ENCODE measurements at places on chromosomes 5 and 9.
A peak's percentile ranks its signal among the peaks of the same experiment; 100 is the strongest.

GRCh38 chr5:41794471-41794870 is 75.8 kb downstream of the OXCT1 start:
- no peak for DNase-seq

- no peak for DNase-seq
These were observed 18.9 kb downstream of the PLK2 start for GRCh38 chr5:58440901-58441460.

GRCh38 chr9:16608906-16609305 is 261.6 kb downstream of the BNC2 start:
- no peak for DNase-seq

GRCh38 chr5:127392762-127393161 is 102.2 kb downstream of the MEGF10 start:
- DNase-seq = no peak

DNA sequence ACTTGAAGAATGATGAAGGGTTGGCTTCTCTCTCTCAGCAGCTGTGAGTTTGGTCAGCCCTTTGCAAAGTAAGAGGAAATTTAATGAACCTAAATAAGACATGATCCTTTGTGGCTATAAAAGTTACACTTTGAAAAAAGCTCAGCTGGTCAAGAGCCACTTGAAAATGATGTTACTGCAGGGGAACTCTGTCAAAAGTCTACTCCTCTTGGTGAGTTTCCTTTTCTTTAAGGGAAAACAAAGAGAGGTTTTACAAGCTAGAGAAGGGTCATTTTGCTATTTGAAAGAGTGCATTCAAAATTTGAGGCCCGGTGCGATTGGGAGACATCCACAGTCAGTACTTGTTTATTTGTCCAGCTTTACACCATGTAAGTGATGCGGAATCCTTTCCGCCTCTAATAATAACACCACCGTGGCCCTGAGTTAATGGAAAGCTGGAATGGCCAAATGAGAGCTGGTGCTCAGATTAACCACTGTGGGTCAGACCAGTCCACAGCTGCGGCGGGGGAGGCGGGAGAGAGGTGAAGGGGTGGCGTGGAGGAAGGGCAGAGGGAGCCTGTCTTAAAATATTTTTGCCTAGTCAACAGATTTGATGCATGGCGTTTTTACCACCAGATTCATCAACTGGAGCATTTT is 404.0 kb downstream of the TLE4 start:
- no peak for DNase-seq

DNA sequence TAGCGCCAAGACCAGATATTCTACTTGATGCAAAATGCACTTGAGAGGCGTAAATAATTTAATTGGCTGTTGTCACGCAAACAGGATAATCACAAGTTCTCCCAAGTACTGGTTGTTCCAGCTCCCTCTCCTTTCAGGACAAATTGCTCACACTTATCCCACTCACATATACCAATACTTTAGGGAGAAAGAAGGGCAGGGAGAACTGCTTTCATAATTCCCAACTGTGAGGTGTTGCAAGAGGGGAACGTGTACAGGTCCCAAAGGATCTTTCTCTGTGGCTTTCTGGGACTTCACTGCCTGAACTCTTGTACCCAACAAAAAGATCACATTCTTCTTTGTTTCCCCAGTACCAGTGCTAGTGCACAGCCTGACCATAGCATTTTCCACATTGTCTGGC is 21.5 kb upstream of the TGFBI start:
- no peak for DNase-seq

DNA sequence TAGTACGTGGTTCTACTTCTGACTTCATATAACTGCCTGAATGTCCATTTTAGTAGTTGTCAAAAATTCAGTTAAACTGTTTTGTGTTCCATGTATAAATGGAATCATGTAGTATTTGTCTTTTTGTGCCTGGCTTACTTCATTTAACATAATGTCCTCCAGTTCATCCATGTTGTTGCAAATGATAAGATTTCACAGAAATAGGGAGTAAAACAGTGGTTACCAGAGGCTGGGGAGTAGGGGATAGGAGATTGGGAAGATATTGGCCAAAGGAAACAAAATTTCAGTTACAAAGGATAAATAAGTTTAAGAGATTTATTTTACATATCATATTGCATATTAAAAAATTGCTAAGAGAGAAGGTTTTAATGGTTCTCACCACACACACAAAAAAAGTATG is 425.0 kb upstream of the MEF2C start:
- DNase-seq = no peak

DNA sequence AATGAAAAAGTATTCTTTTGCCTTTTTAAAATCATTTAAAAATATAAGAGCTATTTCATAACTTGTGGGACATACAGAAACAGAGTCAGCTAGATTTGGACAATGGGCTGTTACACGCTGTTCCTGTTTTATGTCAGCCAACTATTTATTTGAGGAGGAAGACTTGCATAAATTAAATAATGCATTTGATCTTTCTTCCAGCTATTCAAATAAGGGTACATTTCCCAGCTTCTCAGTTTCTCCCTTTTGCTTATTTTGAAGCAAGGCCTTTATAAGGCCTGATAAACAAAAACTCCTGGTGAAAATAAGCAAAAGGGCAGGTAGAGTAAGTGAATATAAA is 6.5 kb downstream of the STOM start:
- DNase-seq = no peak

DNA sequence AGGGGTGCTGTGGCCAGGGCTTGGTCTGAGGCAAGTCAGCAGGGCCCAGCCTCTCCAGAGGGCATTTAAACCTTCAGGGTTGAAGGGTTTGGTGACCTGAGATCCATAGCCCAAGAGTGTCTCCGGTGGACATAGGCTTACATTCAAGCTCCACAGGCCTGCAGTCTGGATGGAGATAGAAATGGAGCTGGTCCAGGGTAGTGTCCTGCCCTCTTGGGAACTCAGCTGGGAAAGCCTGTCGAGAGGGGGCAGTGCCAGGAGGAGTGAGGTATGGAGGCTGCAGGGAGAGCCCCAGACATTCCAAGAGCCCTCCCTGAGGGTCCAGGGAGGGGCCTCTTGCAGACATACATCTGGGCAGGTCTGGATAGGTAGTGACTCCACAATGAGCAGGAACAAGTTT is 177.0 kb upstream of the MVB12B start:
- DNase-seq = no peak

DNA sequence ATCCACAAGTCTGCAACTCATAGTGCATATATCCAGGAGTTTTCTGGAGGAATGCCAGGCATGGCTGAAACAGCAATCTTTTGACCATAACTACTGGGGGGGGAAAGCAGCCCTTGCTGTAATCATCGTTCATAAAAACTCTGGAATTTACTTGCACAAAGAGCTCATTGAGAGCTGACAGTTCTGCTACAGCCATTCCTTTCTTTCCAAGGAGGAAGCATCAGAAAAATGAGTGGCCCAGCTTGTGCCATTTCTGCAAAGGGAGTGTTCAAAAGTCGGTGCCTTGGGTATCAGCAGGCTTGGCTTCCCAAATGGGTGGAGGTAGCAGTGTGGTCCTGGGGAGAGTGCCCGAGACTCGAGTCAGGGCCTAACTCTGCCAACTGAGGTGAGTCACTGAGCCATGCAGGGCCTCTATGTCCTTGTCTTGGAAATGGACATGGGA is 101.5 kb downstream of the GCNT1 start:
- DNase-seq = no peak

- no peak for DNase-seq
These were observed 90.9 kb downstream of the ITGA1 start for GRCh38 chr5:52878656-52879055.

GRCh38 chr9:126860077-126860756 is at the start of gene ZBTB34:
ZBTB34 (plus strand) TSS chr9:126860639; CDS start chr9:126879400, 18,761 bp downstream.
- peak; percentile 76 for DNase-seq

- DNase-seq = no peak
These were observed 1.4 kb downstream of the PCDH1 start for GRCh38 chr5:141876628-141877355.

DNA sequence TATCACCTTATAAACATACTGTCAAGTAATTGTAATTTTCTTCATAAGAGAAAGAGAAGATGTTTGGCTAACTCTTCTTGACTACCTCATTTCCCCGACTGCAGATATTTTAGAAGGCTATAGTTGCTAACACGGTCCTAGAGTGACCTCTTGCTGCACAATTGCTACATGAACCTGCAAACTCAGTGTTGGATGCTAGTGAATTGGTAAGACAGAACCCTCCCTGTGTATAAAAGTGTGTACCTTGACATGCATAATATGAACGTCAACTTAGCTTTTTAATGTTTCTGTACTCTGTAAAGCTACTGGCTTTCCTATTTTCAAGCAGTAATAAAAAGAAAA is 46.7 kb upstream of the CER1 start:
- DNase-seq = no peak

- DNase-seq = no peak
These were observed 36.9 kb upstream of the ANGPTL2 start for GRCh38 chr9:127159325-127159801.

- no peak for DNase-seq
These were observed 84.7 kb downstream of the CMYA5 start for GRCh38 chr5:79774171-79774854.

DNA sequence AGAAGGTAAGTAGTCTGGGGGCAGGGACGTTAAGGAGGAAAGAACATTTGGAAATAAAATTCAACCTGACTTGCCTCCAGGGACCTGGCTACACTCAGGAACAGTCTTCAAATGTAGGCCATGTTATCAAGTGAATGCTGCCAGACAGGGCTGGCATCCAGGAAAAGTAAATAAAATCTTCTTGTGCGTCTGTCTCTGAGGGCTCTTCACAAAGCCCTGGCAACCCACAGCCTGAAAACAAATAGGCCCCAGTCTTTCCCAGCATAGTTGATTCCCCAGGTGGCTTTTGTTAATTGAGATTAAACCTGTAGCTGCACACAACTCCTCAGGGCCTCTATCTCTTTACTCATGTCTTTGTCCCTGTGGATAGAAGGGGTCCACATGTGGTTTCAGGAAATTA is 55.4 kb downstream of the STK32A start:
- no peak for DNase-seq

- no peak for DNase-seq
These were observed 86.9 kb downstream of the ATG10 start for GRCh38 chr5:82058710-82059109.

DNA sequence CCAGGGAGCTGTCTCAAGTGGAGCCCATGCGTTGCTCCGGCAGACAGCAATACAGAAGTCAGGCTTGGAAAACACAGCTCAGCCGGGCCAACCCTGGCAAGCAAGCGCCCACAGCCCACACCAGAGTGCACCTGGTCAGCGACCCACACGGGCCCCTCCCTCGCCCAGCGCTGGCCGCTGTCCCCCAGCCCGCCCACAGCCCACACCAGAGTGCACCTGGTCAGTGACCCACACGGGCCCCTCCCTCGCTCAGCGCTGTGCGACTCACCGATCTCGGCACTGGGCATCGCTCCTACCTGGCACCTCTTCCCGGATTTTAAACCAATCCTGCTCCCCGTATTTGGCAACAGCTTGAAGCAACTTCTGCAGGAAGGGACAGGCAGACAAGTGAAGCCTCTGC is 12.8 kb downstream of the SNAPC4 start:
- no peak for DNase-seq

GRCh38 chr5:77876316-77876715 is 100.2 kb upstream of the TBCA start:
- no peak for DNase-seq

DNA sequence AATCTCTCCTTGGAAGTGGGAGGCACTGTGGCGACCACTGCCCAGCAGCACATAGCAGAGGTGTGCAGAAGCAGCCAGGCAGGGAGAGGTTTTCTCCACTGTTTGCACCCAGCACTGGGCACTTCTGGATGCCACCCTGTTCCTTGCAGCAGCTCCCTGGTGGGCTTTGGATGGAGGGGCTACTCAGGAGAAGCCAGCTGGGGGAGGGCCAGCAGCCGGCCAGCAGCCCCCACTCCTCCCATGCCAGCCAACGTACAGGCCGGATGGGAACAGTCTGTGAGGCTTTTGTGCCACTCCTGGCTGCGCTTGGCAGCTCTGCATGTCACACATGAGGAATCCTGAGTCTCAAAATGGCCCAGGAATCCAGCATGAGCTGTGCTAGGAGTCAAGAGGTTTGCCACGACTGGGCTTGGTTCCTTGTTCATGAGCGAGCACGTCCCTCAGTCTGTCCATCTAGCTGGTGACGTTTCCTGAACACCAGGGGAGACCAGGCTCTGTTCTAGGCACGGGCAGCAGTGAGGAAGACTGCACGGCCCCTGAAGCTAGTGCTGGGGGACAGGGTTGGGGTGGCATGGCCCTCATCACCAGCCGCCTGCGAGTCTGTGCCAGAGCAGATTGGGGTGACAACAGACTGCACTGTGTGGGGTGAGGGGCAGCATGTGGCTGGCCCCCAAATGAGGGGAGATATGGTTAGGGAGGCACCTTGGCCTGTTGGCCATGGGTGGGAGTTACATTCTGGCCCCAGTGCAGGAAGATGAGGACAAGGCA is 10.1 kb downstream of the PHF2 start:
- DNase-seq = no peak

- no peak for DNase-seq
These were observed 5.0 kb downstream of the DIPK1B start for GRCh38 chr9:136717399-136717798.

- no peak for DNase-seq
These were observed 608.1 kb upstream of the ADAMTS16 start for GRCh38 chr5:4531756-4532704.

DNA sequence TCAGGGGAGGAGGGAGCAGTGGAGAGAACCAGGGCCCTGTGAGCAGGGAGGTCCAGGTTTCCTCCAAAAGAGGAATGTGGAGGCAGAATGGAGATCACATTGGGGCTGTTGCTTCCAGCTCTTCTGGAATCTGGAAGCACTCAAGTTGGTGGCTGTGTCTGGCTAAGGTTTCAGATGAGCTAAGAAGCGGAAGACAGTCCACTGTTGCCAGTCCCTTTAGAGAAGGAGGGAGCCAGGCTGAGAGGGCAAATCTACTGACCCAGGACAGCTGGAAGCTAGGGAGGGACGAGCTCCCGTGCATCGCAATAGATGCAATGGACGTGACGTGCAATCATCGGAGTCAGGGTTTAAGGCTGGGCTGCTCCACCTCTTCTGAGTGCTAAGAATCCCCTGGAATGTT is 71.2 kb downstream of the TENT4A start:
- no peak for DNase-seq

GRCh38 chr5:61280761-61281427 is 51.2 kb upstream of the ZSWIM6 start:
- DNase-seq = no peak

- DNase-seq = no peak
These were observed 230.7 kb downstream of the ASTN2 start for GRCh38 chr9:117184173-117184572.

- DNase-seq = no peak
These were observed 20.5 kb downstream of the SMIM15 start for GRCh38 chr5:61141801-61142200.

GRCh38 chr9:88087906-88088305 is 50.4 kb downstream of the SPATA31C2 start:
- no peak for DNase-seq

All from CD4-positive, alpha-beta T cell treated with Interleukin-6 for 4 hours (primary cell).